ENCODE measurements at places on chromosomes 6 and 20.

DNA sequence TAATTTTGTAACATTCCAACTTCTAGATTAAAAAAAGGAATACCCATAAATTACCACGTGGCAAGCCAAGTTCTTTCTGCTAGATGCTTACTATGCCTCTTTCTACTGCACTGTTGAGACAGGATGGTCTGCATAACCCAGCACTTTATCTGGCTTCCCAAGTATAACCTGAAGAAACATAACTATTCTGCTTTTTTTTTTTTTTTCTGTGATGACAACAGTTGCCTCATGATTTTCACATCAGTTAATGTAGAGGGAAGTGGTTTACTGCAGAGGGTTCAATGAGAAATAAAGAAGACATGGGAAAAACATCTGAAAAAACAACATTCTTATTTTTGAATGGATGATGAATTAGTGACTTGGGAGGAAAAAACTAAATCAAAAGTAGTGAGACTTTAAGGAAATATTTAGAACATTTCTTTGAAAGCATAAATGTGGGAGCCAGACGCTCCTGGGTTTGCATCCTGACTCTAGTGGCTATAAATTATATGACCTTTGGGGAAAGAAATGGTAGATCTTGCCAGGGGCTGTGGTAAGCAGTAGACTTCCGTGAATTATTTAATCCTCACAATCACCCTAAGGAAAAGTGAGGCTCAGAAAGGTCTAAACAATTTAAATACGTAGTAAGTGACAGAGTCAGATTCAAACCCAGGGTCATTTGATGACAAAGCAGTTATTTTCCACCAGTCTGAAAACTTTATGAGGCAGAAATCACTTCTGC lies 230.7 kb downstream of the PHACTR1 start:
- no peak for DNase-seq

DNA sequence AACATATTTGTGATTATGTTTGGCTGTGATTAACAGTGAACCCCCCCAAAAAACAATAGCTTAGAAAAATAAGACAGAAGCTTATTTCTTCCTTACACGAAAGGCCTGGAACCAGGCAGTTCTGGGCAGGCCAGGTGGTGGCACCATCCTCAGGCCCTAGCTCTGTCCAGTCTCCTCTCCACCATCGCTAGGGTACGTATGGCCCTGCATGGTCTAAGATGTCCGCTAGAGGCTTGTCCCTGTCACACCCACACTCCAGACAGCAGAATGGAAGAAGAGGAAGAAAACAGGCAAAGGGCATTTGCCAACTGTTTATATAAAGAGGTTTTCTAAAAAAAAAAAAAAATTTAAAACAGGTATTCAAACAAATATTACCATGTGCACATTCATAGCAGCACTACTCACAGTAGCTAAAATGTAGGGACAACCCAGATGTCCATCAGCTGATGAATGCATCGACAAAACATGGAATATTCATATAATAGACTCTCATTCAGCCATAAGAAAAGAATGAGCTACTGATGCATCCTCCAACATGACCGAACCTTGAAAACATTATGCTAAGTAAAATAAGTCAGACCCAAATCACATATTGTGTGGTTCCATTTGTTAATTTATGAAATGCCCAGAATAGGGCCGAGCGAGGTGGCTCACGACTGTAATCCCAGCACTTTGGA lies 6.7 kb downstream of the TGM3 start:
- no peak for DNase-seq

- DNase-seq: no peak
Measured at GRCh38 chr6:37221585-37222124, 35.9 kb upstream of the TBC1D22B start.

DNA sequence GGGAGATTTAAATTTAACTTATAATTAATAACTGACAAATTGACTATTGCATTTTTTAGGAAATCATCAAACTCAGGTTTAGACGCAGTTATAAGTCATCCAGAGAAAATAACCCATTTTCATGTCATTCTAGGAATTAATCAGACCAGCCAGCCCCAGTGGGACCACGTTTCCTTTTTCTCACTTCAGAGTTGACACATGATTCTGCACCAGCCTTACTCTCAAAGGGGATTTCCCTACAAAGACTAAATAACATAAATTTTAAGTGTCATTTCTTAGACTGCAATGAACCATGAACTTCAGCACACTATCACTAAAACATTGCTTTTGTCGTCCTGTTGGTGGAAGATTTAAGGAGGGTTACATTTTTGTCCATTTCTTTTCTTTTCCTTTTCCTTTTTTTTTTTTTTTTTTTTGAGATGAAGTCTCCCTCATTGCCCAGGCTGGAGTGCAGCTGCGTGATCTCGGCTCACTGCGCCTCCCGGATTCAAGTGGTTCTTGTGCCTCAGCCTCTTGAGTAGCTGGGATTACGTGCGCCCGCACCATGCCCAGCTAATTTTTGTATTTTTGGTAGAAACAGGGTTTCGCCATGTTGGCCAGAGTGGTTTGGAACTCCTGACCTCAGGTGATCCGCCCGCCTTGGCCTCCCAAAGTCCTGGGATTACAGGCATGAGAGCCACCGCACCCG lies 3.6 kb downstream of the IPCEF1 start:
- no peak for DNase-seq

GRCh38 chr6:16035488-16036080 lies 93.3 kb upstream of the MYLIP start:
- no peak for DNase-seq

GRCh38 chr20:45821947-45822346 lies 5.2 kb downstream of the TNNC2 start:
- no peak for DNase-seq

DNA sequence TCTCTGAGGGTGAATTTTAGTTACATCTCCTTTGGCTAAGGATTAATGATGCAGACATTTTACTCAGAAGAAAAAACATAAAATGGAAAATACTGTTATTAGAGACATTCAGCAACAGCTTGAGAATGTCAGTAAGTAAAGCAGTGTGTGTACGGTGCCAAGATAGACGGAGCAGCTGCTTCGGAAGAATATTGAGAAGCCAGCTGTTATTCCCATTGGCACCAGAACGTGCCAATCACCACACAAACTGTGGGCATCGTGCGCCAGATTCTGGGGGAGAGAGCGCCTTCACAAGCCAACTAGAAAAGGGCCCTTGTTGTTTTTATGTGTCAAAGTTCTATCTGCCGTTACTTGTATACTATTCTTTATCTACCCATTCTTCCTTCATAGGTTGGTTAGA lies 163.4 kb downstream of the MTFR2 start:
- DNase-seq: no peak

DNA sequence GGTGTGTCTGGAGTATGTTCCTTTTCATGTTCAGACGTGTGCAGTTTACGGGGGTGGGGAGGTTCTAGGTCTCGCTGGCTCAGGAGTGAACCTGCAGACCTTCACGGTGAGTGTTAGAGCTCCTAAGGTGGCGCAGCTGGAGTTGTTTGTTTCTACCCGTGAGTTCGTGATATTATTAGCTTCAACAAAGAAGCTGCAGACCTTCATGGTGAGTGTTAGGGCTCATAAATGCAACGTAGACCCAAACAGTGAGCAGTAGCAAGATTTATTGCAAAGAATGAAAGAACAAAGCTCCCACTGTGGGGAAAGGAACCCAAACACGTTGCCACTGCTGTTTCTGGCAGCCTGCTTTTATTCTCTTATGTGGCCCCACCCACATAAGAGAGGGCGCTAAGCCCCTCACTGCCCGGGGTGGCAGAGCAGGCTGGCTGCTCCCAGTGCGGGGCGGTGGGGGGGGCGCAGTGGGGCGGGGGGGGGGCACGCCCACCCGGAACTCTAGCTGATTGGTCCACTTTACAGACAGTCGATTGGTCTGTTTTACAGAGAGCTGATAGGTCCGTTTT lies 41.3 kb upstream of the GMPR start:
- DNase-seq: no peak

DNA sequence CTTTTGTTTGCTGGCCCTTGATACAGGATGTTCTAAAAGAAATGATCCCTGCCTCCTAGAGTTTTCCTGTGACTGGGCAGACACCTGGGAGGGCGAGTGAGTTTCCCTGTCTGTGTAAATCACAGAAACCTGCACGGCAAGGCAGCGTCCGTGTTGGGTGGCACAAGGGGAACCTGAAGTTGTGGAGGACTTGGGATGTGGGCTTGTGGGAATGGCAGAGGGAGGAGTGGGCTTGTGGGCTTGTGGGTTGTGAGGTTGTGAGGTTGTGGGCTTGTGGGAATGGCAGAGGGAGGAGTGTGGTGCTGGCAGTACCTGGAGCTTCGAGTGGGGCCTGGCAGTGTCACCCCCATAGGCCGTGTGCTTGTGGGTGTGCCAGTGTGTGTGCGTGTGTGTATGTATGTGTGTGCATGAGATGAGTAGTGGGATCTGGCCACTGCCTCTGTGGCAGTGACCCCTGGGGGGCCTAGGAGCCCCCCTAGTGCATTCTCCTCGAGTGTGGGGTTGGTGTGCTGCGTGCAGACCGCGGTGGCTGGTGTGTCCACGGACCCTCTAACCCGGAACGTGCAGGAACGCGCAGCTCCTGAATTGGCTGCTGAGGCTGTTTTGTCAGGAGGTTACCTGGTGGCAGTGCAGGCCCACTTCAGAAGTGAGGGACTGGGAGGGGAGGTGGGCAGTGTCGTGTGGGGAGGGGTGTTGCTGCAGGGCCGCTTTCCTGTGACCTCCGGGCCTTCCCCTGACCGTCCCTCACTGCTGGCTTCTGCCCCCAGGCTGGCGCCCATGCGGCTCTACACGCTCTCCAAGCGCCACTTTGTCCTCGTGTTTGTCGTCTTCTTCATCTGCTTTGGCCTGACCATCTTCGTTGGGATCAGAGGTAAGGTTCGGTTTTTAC lies 13.0 kb downstream of the TMEM181 start:
- DNase-seq: no peak

DNA sequence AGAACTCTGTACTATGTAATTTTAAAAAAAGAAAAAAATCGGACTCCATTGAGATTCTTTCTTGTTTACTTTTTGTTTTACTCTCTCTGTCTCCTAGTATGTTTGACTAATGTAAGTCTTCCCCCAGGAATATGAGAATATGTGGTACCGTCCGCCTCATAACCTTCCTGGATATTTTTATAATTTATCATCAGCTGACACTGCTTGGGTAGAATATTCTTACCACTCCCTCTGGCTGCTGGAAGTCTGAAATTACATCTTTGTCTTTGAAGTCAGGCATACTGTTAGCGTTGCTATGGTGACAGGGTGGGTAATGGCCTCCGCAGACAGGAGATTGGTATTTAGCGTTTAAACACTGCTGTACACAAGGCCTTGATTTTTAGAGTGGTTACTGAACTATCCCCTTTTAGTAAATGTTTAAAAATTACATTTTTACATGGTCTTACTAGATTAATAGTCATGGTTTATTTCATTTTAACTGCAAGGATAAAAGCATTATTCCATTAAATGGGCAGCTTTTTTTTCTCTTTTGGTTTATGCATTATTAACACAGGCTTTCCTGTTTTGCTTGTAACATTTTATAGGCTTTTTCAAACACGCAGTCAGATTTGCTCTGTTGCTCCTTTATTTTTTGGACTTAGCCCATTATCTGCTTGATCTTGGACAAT lies 176.4 kb downstream of the ARID1B start:
- no peak for DNase-seq

GRCh38 chr6:135358985-135359384 lies 138.6 kb downstream of the AHI1 start:
- DNase-seq: no peak

- no peak for DNase-seq
Measured at GRCh38 chr6:85405175-85405852, 44.6 kb upstream of the NT5E start.

GRCh38 chr6:32214126-32214525 lies 9.7 kb downstream of the NOTCH4 start:
- DNase-seq: no peak

DNA sequence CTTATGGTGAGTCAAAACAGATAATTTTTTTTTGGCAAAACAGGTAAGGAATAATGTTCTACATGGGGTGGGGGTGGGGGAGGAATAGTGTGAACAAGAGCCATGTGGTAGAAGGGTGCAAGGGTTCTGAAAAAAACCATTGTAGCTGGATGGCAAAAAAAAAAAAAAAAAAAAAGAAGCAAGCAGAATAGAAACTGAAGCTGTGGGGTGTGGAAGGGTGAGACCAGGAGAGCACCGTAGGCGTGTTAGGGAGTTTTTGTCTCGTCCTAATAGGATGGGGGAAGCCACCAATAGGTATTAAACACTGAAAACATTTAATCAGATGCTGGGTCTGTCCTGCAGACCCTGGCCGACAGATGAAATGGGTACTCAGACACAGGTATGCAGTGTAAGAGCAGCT lies 110.1 kb downstream of the ADTRP start:
- no peak for DNase-seq

DNA sequence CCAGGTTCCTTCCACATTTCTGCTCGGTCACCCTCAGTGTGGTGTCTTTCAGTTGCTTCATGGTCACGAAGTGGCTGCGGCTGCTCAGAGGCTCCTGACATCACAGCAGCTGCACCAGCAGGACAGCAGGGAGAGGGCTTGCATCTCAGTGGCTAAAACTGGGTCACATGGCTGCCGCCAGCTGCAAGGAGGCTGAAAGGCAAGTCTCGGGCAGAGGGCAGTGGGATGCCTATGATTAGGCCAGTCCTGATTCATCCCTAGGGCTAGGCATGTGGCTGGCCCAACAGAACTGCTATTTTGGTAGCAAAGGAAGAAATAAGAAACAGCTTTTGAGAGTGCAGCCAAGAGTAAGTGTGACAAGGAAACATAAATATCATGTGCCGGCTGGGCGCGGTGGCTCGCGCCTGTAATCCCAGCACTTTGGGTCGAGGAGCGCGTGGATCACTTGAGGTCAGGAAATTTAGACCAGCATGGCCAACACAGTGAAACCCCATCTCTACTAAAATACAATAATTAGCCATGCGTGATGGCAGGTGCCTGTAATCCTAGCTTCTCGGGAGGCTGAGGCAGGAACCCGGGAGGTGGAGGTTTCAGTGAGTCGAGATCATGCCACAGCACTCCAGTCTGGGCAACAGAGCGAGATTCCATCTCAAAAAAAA lies 46.6 kb downstream of the RBM38 start:
- DNase-seq: no peak

DNA sequence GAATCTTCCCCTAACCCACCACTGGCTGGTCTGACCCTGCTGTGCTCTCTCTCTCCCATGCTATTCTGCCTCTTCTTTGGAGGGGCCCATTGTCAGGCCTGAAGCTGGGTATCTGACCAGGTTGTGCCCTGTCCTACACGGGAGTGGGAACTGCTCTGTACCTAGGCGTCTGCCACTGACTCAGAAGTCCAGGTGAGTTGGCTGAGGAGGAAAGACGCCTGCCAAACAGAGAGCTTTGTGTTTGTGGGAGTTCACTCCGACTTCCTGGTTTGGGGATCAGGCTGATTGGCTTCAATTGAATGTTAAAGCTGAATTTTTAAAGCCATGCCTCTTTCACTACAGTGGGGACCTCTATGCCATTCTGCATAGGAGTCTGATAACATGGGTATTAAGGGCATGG lies 136.0 kb downstream of the CCDC170 start:
- no peak for DNase-seq

All from stimulated activated CD8-positive, alpha-beta memory T cell treated with anti-CD3 and anti-CD28 coated beads, Interleukin-7, amount 100 ng/mL, for 1 hour (primary cell).